ENCODE measurements at places on chromosomes 6 and 20. TPM values are rescaled to one million over a fixed set of nuclear protein-coding genes. Genes with fewer than 3 reads are reported as not detected.

Gene LY86
- polyA plus RNA-seq, result 2.2 TPM

GRCh38 chr20:58416835-58417234, 27.8 kb downstream of the VAPB start:
- DNase-seq, result no peak

Gene RGS17
- 2.4 TPM for polyA plus RNA-seq

GRCh38 chr6:128138694-128139093, 237.8 kb upstream of the THEMIS start:
- no peak for DNase-seq

GRCh38 chr6:13432526-13433184, 54.7 kb downstream of the GFOD1 start:
- no peak for DNase-seq

Gene CHRNA4
- 6.8 TPM for polyA plus RNA-seq

Gene CST5
- polyA plus RNA-seq, result 0.97 TPM

Gene ASIP
- polyA plus RNA-seq, result 0.28 TPM

GRCh38 chr20:764255-764654, 4.0 kb downstream of the SLC52A3 start:
- DNase-seq, result no peak

- no peak for DNase-seq
These were observed 75.5 kb upstream of the CD2AP start for GRCh38 chr6:47402081-47402480.

Gene KIF25
- 0.47 TPM for polyA plus RNA-seq

DNA sequence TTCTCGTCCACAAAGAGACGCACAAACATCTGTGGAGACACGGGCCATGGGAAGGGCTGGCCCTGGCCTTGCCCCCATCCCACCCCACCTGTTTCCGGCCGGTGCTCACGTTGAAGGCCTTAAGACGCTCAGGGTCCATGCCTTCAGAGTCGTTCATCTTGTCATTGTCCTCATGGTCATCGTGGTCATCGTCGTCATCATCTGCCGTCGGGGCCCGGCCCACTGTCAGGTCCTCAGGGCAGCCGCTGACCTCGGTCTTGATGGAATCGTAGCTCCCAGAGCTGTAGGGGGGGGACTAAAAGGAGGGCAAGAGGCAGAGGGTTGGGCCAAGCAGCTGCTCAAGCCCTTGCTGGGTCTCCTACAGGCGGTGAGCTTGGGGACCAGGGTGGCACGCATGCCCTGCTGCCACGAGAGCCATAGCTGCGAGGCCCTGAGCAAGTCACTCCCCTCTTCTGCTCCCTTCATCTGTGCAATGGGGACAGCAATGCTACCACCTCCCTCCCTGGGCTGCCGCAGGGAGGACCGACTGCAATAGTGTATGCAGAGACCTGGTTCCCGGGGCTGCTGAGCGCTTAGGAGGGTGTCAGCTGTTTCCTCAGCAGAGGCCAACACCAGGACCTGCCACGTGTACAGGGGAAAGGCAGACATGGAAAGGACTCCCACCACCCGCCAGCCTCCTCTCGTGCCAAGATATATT, 95.5 kb downstream of the ASXL1 start:
- DNase-seq, result no peak

DNA sequence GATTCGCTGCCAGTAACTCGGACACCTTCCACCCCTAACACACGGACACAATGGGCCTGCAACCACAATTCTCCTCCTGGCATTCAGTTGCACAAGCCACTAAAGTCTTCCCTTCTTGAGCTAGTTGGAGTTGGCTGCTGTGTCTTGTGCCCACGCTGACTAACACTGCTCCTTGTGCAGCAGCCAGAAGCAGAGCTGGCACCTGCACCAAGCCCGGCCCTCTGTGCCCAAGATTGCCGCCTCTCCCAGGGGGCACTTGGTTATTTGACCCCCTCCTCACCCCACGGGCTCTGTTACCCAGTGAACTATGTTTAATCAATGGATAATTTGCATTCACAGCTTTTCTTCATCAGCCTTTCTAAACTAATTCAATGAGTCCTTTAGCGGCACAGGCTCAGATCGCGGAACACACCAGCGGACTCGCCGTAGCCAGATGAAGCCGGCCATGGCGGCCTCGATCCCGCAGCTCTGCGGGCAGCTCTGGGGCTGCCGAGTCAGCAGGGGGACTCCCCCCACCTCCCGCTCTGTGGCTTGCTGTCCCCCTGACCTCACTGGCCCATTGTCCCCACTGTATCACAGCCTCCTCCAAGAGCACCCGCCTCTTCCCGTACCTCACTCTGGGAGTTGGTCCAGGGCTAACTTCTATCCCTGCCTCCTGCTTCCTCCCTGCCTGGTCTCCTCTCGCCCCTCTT, 94.8 kb upstream of the AFDN start:
- no peak for DNase-seq

Gene SLC12A5
- polyA plus RNA-seq, result 1.0 TPM

GRCh38 chr6:165755583-165755982, 92.5 kb upstream of the PDE10A start:
- DNase-seq, result no peak

- DNase-seq, result peak; percentile 78
These were observed at the start of gene DSTN for GRCh38 chr20:17569616-17570346. DSTN (plus strand) TSS chr20:17570075; CDS start chr20:17570209, 134 bp downstream.

- no peak for DNase-seq
These were observed 1.9 kb upstream of the SLC35D3 start for GRCh38 chr6:136920216-136920615.

DNA sequence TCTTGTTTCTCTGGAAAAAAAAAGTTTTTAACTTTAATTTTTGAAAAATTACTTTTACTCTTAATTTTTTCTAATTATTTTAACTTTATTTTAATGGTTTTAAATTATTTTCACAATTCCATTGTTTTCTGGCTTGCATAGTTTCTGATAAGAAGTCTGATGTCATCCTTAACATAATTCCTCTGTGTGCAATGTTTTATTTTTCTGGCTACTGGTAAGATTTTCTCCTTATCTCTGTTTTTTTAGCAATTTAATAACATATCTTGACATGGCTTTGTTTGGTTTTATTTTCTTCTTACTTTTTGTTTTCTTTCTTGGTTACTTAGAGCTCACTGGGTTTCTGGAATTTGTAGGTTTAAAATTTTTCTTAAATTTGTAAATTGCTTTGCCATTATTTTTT, 114.8 kb downstream of the TBXT start:
- no peak for DNase-seq

DNA sequence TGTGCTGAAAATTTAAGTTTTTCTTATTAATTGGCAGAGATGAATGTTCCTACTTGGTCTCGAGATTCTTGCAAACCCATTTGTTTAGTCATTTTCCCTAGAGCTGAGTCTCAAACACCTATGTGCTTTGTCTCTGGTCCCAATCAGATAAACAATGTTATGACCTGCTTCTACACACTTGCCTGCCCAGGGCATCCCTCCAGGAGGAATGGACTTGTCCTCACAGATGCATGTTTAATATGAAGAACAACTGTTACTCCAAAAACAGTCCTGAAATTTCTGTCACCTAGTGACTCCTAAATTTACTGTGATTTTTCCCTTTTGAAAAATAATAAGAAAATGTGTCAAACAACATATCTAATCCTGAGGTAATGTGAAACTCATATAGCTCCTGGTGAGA, 43.7 kb downstream of the HDGFL1 start:
- DNase-seq, result no peak

DNA sequence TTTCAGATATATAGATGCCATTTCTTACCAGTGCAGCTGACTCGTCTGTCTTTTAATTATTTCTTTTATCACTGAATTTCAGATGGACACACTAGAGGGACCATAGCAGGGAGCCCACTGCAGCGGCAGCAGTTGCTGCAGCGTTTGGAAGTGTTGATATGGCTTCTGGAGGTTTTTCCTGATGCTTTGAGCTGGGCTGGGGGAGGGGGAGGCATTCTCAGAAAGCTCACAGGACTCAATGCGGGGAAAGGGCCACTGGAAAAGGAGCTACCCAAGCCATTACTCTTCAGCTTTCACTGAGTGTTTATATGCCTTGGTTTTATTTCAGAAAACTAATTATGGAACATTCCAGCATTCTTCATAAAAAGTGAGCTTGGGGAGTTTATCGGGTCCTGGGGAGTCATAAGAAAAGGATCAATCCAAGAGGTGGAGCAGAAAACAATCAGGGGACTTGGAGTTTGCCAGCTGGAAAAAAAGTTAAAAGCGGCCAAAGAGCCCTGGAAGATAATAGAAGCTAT, 740.4 kb upstream of the FLRT3 start:
- no peak for DNase-seq

Gene TREM1
- polyA plus RNA-seq, result not detected

GRCh38 chr20:50394569-50394968, 115.6 kb upstream of the PTPN1 start:
- no peak for DNase-seq

- DNase-seq, result no peak
These were observed 20.0 kb downstream of the PREX1 start for GRCh38 chr20:48807586-48808381.

GRCh38 chr6:41066867-41067304, 5.3 kb downstream of the OARD1 start:
- DNase-seq, result peak; percentile 67

DNA sequence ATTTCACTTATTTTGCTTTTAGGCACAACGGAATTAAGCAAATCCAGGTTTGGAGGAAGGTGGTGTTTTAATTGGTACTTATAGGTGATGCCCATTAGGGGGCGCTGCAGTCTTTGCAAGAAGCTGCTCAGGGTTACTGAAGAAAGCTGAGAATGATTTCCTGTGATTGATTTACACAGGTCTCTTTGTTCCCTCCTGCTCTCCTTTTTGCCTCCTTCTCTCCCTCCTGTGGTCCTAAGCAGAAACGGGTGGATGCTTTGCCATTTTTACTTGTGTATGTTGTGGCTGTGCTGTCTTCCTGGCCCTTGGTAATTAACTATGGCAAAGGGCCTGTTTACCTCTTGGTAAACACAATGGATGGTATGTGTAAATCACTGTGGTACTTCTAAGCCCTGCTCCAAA, 97.8 kb downstream of the ANKS1A start:
- peak; percentile 61 for DNase-seq

DNA sequence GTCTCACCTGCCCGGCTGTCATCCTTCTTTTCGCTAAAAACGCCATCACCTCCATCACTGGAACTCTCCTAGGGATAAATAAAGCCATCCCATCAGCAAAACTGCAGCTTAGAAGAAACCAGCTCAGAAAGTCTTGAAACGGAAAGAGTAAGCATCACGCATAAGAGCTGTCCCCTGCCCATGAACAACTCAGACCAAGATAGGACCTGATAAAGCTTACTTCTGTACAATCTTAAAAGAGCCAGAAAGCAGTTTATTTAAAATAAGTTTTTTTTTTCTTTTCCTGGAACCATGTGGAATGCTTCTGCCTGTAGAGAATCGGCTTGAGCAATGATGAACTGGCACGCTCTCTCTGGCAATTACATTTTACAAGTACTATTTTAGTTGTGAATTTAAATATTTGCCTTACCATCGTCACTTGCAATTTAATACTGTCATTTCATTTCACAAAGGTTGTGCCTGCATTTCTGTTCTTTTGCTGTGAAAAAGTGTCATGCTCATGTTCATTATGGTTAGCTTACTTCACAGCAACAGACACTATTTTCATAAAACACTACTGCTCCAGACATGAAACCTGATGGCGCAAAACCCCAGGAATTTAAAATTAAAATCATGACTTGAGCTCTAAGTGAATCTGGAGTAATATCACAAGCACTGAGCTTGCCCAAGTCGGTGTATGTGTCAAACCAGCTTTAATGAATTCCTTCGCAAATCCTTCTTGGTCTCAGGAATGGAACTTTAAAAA, 59.6 kb upstream of the EMILIN3 start:
- no peak for DNase-seq

GRCh38 chr6:129842881-129843409, 18.2 kb downstream of the TMEM244 start:
- no peak for DNase-seq

DNA sequence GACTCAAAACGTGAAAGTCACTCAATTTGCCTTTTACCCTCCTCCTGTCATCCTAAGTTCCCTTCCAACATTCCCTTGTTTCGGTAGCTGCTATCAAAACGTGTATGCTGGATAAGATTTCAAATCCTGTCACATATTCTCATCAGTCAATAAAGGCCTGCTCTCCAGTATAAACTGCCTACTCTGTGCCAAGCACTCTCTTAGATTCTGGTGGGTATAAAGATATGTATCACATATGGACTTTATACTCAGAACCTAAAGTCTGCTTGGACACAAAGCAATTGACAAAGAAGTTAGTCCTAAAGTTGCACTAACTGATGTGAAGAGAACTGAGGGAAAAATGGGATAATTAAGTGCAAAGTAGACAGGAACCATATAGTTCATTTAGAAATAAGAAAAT, 476.6 kb upstream of the MARCKS start:
- no peak for DNase-seq

GRCh38 chr6:111150577-111150976, 63.3 kb downstream of the SLC16A10 start:
- DNase-seq, result no peak

DNA sequence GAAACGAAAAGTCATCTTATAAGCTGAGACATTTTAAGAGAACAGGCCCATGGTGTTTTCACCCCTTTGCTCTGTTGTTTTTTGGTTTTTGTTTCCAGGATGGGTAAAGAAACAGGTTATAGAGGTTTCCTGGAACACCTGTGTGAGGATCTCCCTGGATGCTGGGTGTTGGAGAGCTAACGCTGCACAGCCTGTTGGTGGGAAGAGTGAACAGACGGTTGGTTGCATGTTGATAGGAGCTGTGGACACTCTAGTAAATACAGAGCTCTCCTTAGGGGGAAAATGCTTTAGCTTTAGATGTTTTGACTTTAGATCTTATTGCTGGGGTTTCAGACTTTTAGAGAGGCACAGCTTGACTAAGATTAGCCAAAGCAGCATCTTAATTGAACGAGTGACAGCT, 235.2 kb downstream of the SOX4 start:
- DNase-seq, result no peak

- DNase-seq, result no peak
These were observed 441.8 kb downstream of the PTPRT start for GRCh38 chr20:42747765-42748411.

GRCh38 chr6:142323377-142323776, 21.6 kb downstream of the ADGRG6 start:
- DNase-seq, result no peak

DNA sequence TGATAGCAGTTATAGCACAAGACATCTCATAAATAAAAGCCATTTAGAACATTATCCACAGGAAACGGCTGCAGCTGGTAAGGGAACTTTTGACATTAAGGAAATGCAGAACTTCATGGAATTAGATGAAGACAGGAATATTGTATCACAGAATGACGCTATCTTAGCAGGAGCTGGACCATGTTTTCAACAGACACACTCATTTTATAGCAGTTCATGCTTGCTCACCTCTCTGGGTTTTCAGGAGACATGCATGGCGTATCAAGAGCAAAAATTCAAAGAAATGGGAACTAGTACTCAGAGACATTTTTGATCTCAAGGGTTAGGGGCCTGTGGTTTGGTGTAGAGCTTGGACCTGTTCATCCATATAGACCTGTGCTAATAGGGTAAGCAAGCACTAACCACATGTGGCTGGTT, 125.0 kb downstream of the FYN start:
- DNase-seq, result no peak

DNA sequence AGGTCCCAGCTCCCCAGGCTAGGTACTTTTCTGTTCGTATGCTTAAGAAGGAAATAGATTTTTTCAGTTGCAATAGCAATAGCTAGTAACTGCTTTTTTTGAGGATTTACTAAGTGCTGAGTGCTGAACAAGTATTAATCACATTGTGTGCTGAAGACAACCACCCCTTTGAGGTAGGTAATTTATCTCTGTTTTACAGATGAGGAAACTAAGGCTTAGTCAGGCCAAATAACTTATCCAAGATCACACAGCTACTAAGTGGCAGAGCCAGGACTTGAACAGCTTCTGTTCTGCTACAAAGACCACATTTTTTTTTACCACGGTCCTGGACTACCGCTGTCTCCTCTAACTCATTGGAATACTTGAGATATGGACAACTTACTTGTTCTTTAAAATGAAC, 39.8 kb downstream of the LRRN4 start:
- no peak for DNase-seq

All from right renal cortex interstitium (tissue), 3 donors.